ENCODE measurements at places on chromosomes 3 and 15.

- DNase-seq, result no peak
Measured at GRCh38 chr3:69306239-69307185, 79.4 kb downstream of the FRMD4B start.

DNA sequence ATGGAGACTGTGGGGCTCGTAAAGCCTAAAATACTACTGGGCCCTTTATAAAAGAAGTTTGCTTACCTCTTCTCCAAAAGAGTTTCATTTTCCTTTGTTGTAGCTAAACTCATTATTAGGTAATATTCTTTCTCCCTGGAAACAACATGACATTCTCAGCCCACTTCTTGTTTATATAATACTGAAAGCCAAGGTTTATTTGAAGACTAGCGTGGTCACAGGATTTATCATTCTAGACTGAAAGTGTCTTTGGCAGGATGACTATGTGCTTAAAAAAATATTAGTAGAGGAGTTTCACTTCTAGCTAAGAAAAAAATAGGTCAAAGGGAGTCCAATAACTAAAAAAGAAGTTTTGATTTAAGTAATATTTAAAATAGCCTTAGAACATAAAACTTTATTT lies 1085.2 kb upstream of the CADM2 start:
- no peak for DNase-seq

DNA sequence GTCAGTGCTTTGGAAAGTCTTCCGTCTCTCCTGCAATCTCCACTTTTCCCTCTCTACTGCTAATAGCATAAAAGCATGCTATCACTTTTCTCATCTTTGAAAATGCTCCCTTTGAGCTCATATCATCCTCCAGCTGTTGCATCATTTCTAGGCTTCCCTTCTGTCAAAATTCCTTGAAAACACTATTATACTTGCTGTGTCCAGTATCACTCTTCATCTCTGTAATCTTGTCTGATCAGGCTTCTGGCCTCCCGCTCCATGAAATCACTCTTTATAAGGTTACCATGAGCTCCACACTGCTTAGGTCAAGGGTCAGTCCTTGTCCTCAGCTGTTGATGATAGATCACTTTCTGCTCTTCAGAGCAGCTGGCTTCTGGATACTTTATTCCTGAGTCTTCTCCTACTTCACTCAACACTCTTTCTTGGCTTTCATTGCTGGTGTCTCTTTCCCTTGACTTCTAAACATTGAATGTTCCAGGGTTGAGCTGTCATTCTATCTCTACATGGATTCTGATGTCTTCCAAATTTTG lies 50.9 kb upstream of the SPTSSB start:
- no peak for DNase-seq

GRCh38 chr3:15284121-15284889 lies 48.1 kb downstream of the SH3BP5 start:
- no peak for DNase-seq

DNA sequence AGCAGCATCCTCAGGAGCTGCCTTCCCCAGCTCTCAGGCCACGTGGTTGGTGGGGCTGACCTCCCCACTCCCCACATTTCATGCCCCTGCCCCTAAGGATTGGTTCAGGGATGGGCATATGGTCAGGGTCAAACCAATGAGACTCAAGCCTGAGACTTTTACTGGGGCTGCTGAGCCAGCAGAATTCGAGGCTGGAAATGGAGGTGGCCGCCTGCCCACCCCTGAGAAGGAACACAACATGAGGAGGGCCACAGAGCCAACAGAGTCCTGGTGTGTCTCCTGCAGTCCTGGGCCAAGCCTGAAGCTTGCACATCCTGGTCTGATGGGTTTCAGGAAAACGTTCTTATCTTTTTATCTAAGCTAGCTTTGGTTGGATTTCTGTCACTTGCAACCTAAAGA lies 5.9 kb downstream of the EHD4 start:
- no peak for DNase-seq

GRCh38 chr3:10946526-10946925 lies 46.0 kb upstream of the SLC6A1 start:
- DNase-seq, result no peak

GRCh38 chr3:47994180-47994579 lies 22.0 kb downstream of the MAP4 start:
- DNase-seq, result no peak

GRCh38 chr3:25782636-25782937 lies 656 bp downstream of the NGLY1 start:
- no peak for DNase-seq

DNA sequence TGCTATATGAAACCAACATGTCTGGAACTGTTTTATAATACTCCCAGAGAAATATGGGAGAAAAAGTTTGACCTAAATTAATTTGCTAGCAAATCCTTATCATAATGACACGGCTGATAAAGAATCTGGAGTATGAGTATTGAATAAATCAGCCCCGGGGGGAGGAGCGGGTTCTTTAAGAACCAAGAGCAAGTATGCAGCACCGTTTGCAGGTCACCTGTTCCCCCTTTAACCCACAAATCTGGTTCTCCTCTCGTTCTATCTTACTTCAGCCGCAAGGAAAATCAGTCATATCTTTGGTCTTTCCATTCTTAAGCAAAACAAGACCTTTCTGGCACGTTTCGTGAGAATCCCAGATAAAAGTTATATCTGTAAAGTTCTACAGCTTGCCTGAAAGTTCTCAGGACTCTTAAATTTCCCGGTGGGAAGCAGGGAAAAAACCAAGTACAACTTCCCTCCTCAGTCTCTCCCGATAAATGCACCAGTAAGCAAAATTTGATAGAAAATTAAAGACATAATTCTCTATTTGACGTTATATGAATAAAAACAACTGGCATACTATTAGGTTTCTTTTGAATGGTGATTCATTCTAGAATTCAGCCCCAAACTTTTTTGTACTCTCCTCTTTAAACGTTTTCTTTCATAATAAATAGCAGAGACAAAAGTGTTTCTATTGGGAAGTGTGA lies 348.6 kb downstream of the ZBBX start:
- no peak for DNase-seq

DNA sequence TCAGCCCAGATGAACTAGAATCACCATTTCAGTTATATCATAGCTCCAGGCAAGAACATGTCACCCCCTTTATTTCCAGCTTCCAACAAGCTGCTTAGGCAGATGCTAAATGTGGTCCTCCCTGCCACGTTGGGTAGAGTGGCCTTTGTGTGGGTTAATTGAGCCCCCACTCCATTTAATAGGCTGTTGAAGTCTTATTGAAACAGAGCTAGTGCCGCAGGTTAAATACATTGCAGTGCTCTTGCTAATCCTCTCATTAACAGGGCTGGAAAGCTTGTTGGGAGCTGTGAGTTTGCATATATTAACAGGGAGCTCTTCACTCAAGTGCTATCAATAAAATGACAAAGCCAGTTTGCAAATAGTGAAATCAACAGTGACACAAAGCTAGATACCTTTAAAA lies 248.4 kb upstream of the CMC1 start:
- no peak for DNase-seq

- DNase-seq, result no peak
Measured at GRCh38 chr15:69729167-69729748, 276.6 kb downstream of the RPLP1 start.

DNA sequence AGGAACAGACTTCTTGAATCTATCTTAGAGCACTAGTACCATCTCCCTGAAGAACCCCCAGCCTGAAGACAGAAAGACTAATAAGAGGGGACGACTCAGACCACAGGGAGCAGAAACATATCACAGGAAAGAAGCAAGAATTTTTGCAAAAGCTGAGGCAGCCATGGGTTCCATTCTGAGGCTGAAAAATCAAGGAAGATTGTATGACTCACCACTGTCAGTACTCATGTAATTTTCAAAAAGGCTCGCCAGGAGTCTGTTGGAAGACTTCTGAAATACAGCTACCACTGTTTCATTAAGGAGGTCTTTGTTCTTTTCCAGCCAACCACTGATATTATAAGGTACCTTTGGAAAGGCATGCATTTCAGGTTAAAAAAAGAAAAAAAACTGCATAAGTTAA lies 47.5 kb downstream of the MYH15 start:
- no peak for DNase-seq
